GM12892 (cell line): ENCODE measurements at places on chromosomes 16 and 17.

DNA sequence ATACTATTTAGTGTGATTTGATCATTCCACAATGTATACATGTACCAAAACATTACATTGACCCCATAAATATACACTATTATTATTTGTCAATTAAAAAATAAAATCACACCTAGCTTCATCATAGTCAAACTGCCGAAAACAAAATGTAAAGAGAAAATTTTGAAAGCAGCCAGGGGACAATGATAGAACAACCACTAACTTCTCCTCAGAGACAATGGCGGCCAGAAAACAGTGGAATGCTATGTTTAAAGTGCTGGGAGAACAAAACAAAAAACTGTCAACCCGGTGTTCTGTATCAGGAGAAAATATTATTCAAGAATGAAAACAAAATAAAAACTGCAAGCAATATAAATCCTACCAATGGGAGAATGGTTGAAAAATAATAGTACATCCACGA lies 63.2 kb downstream of the METRNL start:
- no peak for DNase-seq

DNA sequence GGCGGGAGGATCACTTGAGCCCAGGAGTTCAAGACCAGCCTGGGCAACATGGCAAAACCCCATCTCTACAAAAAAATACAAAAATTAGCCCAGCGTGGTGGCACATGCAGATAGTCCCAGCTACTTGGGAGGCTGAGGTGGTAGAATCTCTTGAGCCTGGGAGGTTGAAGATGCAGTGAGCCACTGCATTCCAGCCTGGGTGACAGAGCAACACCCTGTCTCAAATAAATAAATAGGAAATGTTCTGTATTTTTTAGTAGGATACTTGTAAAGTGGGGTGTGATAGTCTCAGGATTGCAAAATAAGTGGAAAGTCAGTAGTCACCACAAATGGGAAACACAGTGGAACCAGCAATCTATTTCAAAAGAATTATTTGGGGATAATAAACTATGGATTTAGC lies 4.0 kb downstream of the RSPRY1 start:
- no peak for DNase-seq

- DNase-seq: no peak
Measured at GRCh38 chr17:1899403-1900000, 69.7 kb downstream of the RPA1 start.

GRCh38 chr17:12691173-12691572 lies 25.5 kb downstream of the MYOCD start:
- no peak for DNase-seq

GRCh38 chr16:76639685-76640289 lies 362.6 kb downstream of the CNTNAP4 start:
- no peak for DNase-seq

- no peak for DNase-seq
Measured at GRCh38 chr17:21176773-21177395, 37.1 kb downstream of the TMEM11 start.
